ENCODE measurements at places on chromosomes 1 and 21.

GRCh38 chr21:44450402-44450801 is 4.9 kb upstream of the LRRC3 start:
- no peak for DNase-seq

DNA sequence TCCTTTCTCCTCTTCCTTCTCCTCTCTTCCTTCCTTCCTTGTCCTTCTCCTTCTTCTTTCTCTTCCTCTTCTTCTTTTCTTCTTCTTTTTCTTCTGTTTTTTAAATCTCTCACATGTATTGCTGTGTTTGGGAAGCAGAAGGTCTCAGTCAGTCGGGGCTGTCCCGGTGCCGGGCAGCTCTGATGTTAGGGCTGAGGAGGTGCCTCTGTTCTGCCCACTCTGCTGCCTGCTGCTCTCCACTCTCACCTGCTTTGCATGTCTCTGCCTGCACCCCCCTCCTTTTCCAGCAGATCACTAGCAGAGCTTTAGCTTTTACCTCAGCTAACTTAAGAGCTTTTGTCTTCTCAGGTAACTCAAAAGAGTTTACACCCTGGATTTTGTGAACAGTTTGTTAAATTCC is 276.6 kb downstream of the CHRM3 start:
- no peak for DNase-seq

- DNase-seq: no peak
Measured at GRCh38 chr1:201596101-201596868, 57.4 kb downstream of the NAV1 start.

DNA sequence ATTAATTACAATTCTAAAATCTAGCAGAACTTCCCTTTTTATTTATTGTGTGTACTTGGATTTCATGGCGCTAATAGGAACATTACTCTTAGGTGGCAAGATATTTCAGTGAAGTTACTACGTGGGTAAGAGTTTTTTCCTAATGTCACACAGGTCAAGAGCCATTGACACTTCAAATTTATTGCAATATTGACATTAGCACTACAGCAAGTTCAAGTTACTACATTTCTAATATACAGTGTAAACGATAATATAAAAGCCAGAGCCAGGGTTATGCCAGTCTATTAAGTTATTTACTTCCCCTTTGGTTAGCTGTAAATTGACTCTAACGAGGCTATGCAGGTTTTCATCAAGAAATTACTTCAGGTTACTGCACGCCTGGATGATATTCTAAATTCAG is 29.7 kb downstream of the CHODL start:
- no peak for DNase-seq

DNA sequence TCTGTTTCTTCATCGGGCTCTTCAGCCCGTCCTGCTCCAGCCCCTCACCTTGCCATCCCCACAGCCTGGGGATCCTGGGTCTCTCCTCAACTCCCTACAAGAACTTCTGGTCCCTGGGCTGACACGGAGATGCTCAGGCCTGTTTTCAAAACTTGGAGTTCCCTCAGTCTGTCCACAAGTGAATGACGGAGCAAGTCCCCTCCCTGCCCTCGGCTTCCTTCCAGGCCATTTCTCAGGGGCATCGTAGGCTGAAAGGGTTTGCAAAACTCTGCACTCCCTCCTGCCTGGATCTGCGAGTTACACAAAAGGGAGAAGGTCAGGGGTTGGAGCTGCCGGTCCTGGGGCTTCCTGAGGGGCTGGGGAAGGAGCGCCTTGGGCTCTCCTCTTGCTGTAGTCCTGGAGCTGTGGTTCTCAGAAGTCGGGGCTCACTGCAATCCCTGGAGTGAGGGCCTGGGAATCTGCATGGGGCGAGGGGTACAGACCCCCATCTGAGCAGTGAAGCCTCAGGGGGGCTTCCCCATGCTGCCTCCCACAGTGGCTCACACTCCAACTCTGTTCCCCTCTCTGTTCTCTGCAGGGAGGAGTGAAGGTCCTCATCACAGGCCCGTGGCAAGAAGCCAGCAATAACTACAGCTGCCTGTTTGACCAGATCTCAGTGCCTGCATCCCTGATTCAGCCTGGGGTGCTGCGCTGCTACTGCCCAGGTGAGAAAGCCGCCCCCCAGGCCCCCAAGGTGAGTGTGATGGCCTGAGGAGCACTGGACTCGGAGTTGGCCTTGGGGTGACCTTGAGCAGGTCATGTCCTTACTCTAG is 100.6 kb upstream of the VAMP3 start:
- DNase-seq: no peak

GRCh38 chr21:32626621-32627196 is 14.5 kb upstream of the CFAP298 start:
- no peak for DNase-seq

Data from activated T-cell treated with anti-CD3 and anti-CD28 coated beads for 4 hours (primary cell).